ENCODE measurements at places on chromosomes 16 and 17. TPM values are rescaled to one million over a fixed set of nuclear protein-coding genes. Genes with fewer than 3 reads are reported as not detected.

- no peak for DNase-seq
- H3K36me3 ChIP-seq = no peaks in the 10 kb centered on the region
- H3K27me3 ChIP-seq = no peaks in the 10 kb centered on the region
- no peaks in the 10 kb centered on the region for H3K4me1 ChIP-seq
- no peak overlapping the region for H3K4me3 ChIP-seq
Measured at GRCh38 chr17:79216826-79217225, 142.2 kb downstream of the ENGASE start.

GRCh38 chr16:80191928-80192327, 348.9 kb upstream of the DYNLRB2 start:
- no peaks in the 10 kb centered on the region for H3K27me3 ChIP-seq
- no peak overlapping the region for H3K27ac ChIP-seq
- H3K4me1 ChIP-seq = no peaks in the 10 kb centered on the region
- DNase-seq = no peak

GRCh38 chr17:62067165-62068145, 2.4 kb upstream of the MED13 start:
- H3K27ac ChIP-seq = no peak overlapping the region
- no peaks in the 10 kb centered on the region for H3K36me3 ChIP-seq
- DNase-seq = no peak
- no peaks in the 10 kb centered on the region for H3K27me3 ChIP-seq

The PARD6A gene
- polyA plus RNA-seq = 14.4 TPM

DNA sequence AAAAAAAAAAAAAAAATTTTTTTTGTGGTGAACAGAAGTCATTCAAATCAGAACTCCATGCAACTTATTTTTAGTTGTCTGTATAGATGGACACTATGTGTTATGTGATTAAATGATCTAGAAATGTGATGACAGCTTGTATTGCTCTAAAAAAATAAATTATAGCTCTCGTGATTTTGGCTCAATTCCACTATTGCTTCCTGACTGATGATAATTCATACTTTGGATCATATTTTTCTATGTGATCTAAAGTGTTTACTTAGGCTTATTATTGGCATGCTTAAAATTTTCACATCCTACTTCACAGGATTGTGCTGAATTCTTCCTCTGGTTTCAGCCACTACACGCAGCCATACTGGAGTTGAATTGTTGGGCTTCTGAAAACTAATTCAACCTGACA, 76.8 kb downstream of the RPGRIP1L start:
- H3K27me3 ChIP-seq = no peaks in the 10 kb centered on the region
- DNase-seq = no peak
- H3K4me1 ChIP-seq = no peaks in the 10 kb centered on the region
- H3K27ac ChIP-seq = no peak overlapping the region

The RAMP2 gene
- not detected for polyA plus RNA-seq

DNA sequence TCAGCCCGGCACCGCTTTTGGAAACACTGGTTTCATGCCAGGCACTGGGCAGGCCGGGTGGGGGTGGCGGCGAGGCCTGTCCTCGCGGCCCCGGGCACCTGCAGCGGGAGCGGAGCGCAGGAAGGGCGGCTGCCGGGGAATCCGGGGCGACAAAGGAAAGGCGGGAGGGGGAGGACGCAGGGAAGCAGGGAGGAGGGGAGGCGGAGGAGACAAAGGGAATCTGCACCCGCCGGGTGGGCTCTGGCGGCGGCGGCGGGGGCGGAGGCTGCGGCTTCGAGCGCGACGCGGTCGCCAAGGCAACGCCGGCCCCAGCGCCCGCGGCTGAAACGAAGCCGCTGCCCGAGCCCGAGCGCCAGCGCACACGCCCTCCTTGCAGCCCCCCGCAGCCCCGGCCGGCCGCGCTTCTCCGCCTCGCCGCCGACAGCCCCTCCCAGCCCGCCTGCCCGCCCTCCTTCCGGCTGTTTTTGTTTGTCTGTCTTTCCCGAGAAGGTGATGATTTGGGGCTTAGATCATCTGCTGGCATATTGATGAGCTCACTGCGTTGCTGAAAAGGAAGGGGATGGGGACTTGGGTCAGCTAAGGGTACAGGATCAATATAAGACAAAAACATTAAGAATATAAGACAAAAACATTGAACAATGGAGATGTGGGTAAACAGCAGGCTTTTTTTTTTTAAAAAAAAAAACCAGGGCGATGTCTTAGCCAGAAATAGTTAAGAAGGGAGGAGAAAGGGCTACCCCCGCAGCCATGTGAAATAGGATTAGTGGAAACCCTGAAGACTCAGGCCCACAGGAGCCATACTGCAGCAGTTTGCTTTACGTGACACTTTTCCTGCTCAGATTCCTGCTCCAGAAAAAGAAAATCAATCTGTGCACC, 32.7 kb downstream of the CDK5R1 start:
- peak overlapping the region; percentile 74 for H3K4me3 ChIP-seq
- peak overlapping the region; percentile 60 for H3K27ac ChIP-seq
- DNase-seq = peak; percentile 36
- no peaks in the 10 kb centered on the region for H3K36me3 ChIP-seq
- H3K27me3 ChIP-seq = no peaks in the 10 kb centered on the region

The RHBDL1 gene
- not detected for polyA plus RNA-seq

DNA sequence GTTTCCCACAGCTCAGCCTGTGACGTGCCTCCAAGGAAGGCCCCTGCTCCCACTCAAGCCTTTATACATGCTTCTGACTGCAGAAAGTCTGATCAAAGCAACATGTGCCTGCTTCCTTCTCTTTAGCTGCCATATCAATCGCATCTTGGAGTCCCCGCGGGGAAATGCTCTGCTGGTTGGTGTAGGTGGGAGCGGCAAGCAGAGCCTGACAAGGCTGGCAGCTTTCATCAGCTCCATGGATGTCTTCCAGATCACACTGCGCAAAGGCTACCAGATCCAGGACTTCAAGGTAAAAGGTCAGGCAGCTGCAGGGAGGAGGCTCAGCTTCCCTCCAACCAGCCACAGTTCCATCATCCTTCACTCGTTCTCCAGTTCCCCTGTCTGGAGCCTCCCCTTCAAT, 189.7 kb downstream of the ZNF18 start:
- no peak overlapping the region for H3K27ac ChIP-seq
- no peak for DNase-seq
- H3K36me3 ChIP-seq = no peaks in the 10 kb centered on the region

GRCh38 chr16:86945166-86945900, 367.0 kb downstream of the FOXL1 start:
- H3K27ac ChIP-seq = no peak overlapping the region
- no peaks in the 10 kb centered on the region for H3K36me3 ChIP-seq
- H3K4me3 ChIP-seq = no peak overlapping the region
- no peak for DNase-seq
- H3K27me3 ChIP-seq = no peaks in the 10 kb centered on the region

DNA sequence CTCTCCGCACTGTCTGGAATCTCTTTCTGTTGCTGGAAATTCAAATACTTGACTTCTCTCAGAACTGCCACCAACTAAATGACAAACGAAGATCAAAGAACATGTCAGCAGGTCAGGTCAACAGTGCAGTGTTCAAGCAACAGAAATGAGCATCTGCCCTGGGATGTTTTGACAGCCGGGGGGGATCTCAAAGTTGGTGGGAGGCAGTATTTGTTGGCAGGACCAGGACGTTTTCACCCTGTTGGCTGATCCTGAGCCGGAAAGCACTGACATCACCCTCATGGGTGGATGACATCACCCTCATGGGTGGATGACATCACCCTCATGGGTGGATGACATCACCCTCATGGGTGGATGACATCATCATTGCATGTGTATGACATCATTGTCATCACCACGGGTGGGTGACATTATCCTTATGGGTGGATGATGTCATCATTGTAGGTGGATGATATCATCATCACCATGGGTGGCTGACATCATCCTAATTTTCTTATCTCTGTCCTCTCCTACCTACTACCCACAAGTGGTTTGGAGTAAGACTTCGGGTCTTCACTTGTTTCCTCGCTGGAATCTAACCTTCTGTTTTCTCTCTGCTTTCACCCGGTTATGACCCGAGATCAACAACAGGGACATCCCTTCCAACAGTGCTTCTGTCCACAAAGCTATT, 18.9 kb downstream of the DNAH17 start:
- DNase-seq = no peak
- no peak overlapping the region for H3K27ac ChIP-seq
- no peak overlapping the region for H3K4me3 ChIP-seq

The ARL5C gene
- polyA plus RNA-seq = not detected

DNA sequence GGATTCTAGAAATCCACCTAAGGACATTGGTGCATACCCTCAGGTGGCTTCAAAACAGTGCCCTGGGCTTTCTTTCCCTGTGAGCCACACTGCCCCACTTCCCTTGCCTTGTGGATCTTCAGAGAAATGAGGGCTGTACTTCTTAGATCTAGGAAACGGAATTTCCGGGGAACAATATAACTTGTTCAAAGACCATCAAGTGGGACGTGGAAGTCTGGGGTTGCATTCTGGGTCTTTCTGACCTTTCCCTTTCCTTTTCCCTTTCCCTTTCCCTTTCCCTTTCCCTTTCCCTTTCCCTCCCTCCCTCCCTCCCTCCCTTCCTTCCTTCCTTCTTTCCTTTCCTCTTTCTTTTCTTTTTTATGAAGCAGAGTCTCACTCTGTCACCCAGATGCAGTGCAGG, 97.1 kb upstream of the SALL1 start:
- DNase-seq = no peak
- no peaks in the 10 kb centered on the region for H3K4me1 ChIP-seq
- no peak overlapping the region for H3K27ac ChIP-seq
- H3K27me3 ChIP-seq = no peaks in the 10 kb centered on the region
- H3K36me3 ChIP-seq = no peaks in the 10 kb centered on the region

- peaks cover 51% of the 10 kb centered on the region for H3K4me1 ChIP-seq
- no peaks in the 10 kb centered on the region for H3K27me3 ChIP-seq
- no peak for DNase-seq
- no peak overlapping the region for H3K27ac ChIP-seq
- H3K36me3 ChIP-seq = peaks cover 63% of the 10 kb centered on the region
- no peak overlapping the region for H3K4me3 ChIP-seq
Measured at GRCh38 chr16:4411684-4412083, 4.7 kb downstream of the CORO7 start.

The CENPV gene
- polyA plus RNA-seq = 14.6 TPM

DNA sequence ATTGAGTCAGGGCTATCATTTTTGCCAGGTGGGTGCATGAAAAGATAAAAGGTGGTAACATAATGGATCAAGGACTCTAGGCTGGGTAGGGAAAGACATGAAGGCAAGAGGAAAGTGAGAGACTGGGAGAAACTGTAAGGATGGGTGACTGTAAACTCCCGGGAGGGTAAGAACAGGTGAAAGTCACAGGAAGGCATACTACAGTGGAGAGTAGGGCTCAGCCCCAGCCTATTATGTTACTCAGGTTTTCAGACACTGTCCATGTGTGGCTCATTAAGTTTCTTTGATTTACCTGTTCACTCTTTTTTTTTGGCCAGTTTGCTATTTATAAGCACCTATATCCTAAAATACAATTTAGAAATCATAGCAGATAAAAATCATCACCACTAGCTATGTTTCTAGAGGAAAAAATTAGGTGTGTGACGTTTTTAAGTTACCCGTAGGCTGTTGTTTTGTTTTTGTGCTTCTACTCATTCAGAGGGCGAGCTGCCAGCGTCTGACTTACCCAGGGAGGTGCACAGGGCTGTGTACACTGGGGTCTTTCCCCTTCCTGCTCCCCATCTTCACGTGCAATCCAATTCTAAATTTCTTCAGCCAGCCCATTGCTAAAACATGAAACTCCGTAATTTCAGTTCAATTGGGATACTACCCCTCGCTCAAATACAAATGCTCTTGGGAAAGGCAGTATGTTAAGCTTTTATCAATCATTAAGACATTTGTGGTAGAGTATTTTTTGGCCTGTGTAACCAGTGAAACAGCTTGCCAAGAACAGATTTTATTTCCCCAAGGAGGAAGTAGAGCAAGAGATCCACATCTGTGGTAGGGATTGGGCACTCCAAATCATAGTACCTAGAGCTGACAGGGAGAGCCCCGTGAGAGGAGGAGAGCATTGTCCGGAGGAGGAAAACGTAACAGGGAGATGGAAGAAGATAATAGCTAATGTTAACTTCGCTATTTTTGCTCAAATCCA, 21.7 kb upstream of the VWA3A start:
- no peak overlapping the region for H3K27ac ChIP-seq
- H3K4me3 ChIP-seq = no peak overlapping the region
- H3K27me3 ChIP-seq = no peaks in the 10 kb centered on the region
- H3K36me3 ChIP-seq = peaks cover 5% of the 10 kb centered on the region
- DNase-seq = no peak
- no peaks in the 10 kb centered on the region for H3K4me1 ChIP-seq

The KRT12 gene
- not detected for polyA plus RNA-seq

- peaks cover 18% of the 10 kb centered on the region for H3K36me3 ChIP-seq
- DNase-seq = no peak
- peak overlapping the region; percentile 94 for H3K27ac ChIP-seq
- H3K4me1 ChIP-seq = peaks cover 55% of the 10 kb centered on the region
- peak overlapping the region; percentile 67 for H3K4me3 ChIP-seq
- H3K27me3 ChIP-seq = peaks cover 4% of the 10 kb centered on the region
Measured at GRCh38 chr17:78359321-78359996, 418 bp downstream of the SOCS3 start.

DNA sequence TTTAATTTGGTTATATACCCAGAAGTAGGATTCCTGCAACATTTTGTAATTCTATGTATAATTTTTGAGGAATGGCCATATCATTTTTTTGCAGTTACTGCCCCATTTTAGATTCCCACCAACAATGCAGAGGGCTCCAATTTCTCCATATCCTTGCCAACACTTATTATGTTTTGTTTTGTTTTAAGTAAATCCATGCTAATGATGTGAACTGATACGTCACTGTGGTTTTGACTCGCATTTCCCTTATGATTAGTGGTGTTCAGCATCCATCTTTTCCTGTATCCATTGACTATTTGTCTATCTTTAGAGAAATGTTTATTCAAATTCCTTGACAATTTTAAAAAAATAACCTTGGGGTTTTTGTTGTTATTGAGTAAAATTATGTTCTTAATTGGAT, 826.4 kb downstream of the CDH11 start:
- H3K4me1 ChIP-seq = no peaks in the 10 kb centered on the region
- no peaks in the 10 kb centered on the region for H3K36me3 ChIP-seq

DNA sequence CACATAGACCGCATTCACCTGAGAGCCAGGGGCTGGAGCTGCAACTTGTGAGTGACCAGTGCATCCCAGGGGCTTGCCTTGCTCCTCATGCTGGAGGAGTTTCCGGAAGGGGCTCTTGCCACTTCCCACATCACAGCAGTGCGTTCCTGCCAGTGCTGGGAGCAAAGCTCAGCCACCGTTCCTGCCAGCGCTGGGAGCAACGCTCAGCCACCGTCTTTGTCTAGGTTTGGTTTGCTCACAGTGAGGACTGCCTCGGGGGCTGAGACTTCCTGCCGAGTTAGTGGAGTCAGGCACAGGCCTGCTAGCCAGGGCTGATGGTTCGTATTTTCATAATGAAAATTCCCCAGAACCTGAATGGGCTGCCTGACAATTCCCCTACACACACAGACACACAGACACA, 5.4 kb upstream of the CHRNE start:
- no peak for DNase-seq
- no peak overlapping the region for H3K4me3 ChIP-seq
- peaks cover 17% of the 10 kb centered on the region for H3K4me1 ChIP-seq
- H3K36me3 ChIP-seq = no peaks in the 10 kb centered on the region
- H3K27ac ChIP-seq = no peak overlapping the region
- H3K27me3 ChIP-seq = no peaks in the 10 kb centered on the region

- H3K4me1 ChIP-seq = no peaks in the 10 kb centered on the region
- no peaks in the 10 kb centered on the region for H3K27me3 ChIP-seq
- H3K4me3 ChIP-seq = no peak overlapping the region
- no peak for DNase-seq
- no peak overlapping the region for H3K27ac ChIP-seq
Measured at GRCh38 chr17:82655038-82655479, 6.8 kb upstream of the WDR45B start.

The DHX40 gene
- polyA plus RNA-seq = 22.3 TPM

- no peak for DNase-seq
- peak overlapping the region; percentile 71 for H3K4me3 ChIP-seq
- no peaks in the 10 kb centered on the region for H3K27me3 ChIP-seq
- no peak overlapping the region for H3K27ac ChIP-seq
- peaks cover 2% of the 10 kb centered on the region for H3K36me3 ChIP-seq
- H3K4me1 ChIP-seq = peaks cover 34% of the 10 kb centered on the region
Measured at GRCh38 chr16:75320435-75320834, 69.0 kb upstream of the BCAR1 start.
